Effector memory CD4-positive, alpha-beta T cell (primary cell): ENCODE measurements at places on chromosomes 6 and 20.

DNA sequence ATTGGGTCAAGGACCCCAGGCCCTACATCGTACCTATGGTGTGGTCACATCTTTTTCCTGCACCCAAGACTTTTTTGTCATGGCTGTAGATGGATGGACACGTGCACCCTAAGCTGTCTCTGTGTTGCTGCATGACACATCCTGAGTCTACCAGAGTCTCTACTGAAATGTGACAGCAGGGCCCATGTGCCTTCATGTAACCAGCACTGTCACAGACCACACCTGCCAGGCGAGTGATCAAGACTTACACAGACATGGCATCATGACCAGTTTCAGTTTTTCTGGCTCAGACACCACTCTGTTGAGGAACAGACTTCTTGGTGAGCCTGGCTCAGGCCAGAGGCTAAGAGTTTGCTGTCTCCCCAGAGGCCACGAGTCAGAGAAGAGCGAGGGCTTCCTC is 7.6 kb downstream of the PRND start:
- DNase-seq = no peak
- H3K36me3 ChIP-seq = no peaks in the 10 kb centered on the region
- H3K4me1 ChIP-seq = peaks cover 3% of the 10 kb centered on the region
- H3K27me3 ChIP-seq = no peaks in the 10 kb centered on the region
- no peak overlapping the region for H3K27ac ChIP-seq

GRCh38 chr6:35552285-35552917 is 39.7 kb upstream of the TULP1 start:
- H3K27ac ChIP-seq = no peak overlapping the region
- DNase-seq = peak; percentile 50
- no peaks in the 10 kb centered on the region for H3K4me1 ChIP-seq

GRCh38 chr20:50292591-50293283 is 102.1 kb downstream of the CEBPB start:
- no peak for DNase-seq
- no peaks in the 10 kb centered on the region for H3K4me1 ChIP-seq
- H3K36me3 ChIP-seq = no peaks in the 10 kb centered on the region
- no peaks in the 10 kb centered on the region for H3K27me3 ChIP-seq
- no peak overlapping the region for H3K4me3 ChIP-seq

GRCh38 chr6:105921781-105922180 is 164.4 kb upstream of the PRDM1 start:
- H3K27me3 ChIP-seq = no peaks in the 10 kb centered on the region
- no peaks in the 10 kb centered on the region for H3K4me1 ChIP-seq
- DNase-seq = no peak
- H3K36me3 ChIP-seq = no peaks in the 10 kb centered on the region
- no peak overlapping the region for H3K27ac ChIP-seq

DNA sequence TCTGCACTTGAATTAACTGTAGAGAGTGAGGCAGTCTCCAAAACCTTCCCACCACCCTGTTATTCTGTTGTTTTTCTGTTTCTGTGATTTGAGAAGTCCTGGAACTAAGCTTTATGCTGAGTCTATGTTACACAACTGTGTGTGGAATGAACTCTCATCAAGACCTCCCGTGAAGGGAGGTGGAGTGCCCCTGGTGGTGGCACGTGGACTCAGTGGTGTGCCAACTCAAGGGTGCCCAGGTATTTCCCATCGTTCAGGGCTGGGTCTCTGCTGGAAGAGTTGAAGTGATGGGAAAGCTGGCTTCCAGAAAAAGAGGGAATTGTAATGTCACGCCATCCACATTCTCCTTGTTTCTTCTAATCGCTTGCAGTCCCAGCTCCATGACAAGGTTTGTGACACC is 374.2 kb downstream of the SMOC2 start:
- no peak for DNase-seq
- H3K27ac ChIP-seq = no peak overlapping the region
- no peaks in the 10 kb centered on the region for H3K36me3 ChIP-seq
- H3K27me3 ChIP-seq = no peaks in the 10 kb centered on the region
- no peaks in the 10 kb centered on the region for H3K4me1 ChIP-seq
- H3K4me3 ChIP-seq = no peak overlapping the region

GRCh38 chr6:109456111-109456583 is 575 bp upstream of the MICAL1 start:
- no peaks in the 10 kb centered on the region for H3K27me3 ChIP-seq
- no peak for DNase-seq
- peak overlapping the region; percentile 84 for H3K4me3 ChIP-seq
- peaks cover 13% of the 10 kb centered on the region for H3K36me3 ChIP-seq
- H3K4me1 ChIP-seq = peaks cover 30% of the 10 kb centered on the region

DNA sequence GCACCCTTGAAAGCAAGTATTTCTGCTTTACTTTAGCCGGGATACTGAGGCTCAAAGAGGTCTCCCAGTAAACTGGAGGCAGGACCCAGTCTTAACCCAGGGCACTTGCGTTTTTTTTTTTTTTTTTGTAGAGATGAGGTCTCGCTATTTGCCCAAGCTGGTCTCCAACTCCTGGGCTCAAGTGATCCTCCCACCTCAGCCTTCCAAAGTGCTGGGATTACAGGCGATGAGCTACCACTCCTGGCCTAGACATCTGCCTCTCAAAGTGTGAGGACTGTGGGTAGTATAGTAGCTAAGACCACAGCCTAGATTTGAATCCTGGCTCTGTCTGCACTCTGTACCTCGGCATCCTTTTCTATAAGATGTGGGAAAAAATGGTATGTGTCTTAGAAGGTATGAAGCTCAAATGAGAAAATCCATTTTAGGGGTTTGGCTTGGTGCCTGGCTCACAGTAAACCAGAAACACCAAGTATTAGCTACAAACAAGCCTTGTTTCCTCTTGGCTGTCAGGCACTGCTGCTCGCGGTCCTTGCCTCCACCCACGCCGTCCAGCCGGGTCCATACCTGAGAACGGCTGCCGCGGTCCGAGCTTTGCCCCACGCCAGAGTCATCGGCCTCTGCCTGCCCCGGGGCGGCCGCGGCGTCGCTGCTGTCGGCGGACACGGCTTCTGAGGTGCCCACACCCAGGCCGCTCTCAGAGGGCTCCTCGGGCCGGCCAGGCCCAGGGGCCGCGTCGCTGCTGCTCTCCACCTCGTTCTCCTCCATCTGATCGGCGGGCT is 1.2 kb downstream of the ZNF335 start:
- peak overlapping the region; percentile 99 for H3K27ac ChIP-seq
- H3K27me3 ChIP-seq = no peaks in the 10 kb centered on the region
- peaks cover 33% of the 10 kb centered on the region for H3K36me3 ChIP-seq
- no peak for DNase-seq
- H3K4me1 ChIP-seq = peaks cover 18% of the 10 kb centered on the region

- no peaks in the 10 kb centered on the region for H3K36me3 ChIP-seq
- H3K4me1 ChIP-seq = peaks cover 18% of the 10 kb centered on the region
- no peaks in the 10 kb centered on the region for H3K27me3 ChIP-seq
- no peak for DNase-seq
- peak overlapping the region; percentile 87 for H3K4me3 ChIP-seq
- peak overlapping the region; percentile 82 for H3K27ac ChIP-seq
Observed at GRCh38 chr20:35091816-35092523, 637 bp downstream of the TRPC4AP start.

GRCh38 chr6:26071135-26071534 is 16.1 kb upstream of the HFE start:
- no peak for DNase-seq
- H3K36me3 ChIP-seq = no peaks in the 10 kb centered on the region
- no peaks in the 10 kb centered on the region for H3K27me3 ChIP-seq
- H3K4me1 ChIP-seq = no peaks in the 10 kb centered on the region
- no peak overlapping the region for H3K27ac ChIP-seq

- DNase-seq = no peak
- no peaks in the 10 kb centered on the region for H3K36me3 ChIP-seq
- no peaks in the 10 kb centered on the region for H3K4me1 ChIP-seq
- H3K27me3 ChIP-seq = no peaks in the 10 kb centered on the region
- no peak overlapping the region for H3K4me3 ChIP-seq
- no peak overlapping the region for H3K27ac ChIP-seq
Observed at GRCh38 chr6:158226655-158227512, 58.7 kb downstream of the GTF2H5 start.

GRCh38 chr20:41181567-41181966 is 44.2 kb downstream of the PLCG1 start:
- H3K4me3 ChIP-seq = no peak overlapping the region
- no peak for DNase-seq
- H3K27me3 ChIP-seq = no peaks in the 10 kb centered on the region
- H3K36me3 ChIP-seq = no peaks in the 10 kb centered on the region

DNA sequence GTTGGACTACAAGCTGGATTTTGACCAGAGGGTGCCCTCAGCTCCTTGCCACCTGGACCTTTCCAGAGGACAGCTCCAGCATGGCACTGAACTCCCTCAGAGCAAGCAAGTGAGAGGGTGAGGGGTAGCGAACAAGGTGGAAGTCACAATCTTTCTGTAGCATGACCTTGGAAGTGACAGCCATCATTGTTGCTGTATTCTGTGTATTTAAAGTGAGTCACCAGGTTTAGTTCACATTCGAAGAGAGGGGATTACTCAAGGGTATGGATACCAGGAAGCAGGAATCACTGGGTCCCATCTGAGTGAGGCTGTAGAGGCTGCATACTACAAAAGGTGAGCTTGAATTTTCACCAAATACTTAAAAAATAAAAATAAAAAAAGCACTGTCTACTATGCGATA is 280.0 kb upstream of the SPTLC3 start:
- H3K27me3 ChIP-seq = no peaks in the 10 kb centered on the region
- H3K27ac ChIP-seq = no peak overlapping the region
- no peaks in the 10 kb centered on the region for H3K36me3 ChIP-seq
- no peak for DNase-seq
- H3K4me1 ChIP-seq = no peaks in the 10 kb centered on the region
- H3K4me3 ChIP-seq = no peak overlapping the region

DNA sequence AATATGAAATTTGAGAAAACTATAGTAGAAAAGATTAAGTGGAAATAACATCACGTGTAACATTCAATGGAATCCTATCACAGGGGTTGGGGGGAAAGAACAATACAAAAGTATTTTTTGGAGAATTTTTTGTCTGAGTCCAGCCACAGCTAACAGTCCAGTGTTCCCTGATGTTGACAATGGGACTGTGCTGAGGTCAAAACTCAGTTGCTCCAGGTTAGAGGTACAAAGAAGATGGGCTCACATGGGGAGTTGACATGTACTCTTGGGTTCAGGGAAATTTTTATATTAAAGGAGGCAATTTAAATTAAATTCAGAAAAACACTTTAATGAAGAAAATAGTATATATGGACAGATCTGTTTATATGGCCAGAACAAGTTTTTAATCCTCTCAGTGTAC is 995 bp downstream of the MYCT1 start:
- no peaks in the 10 kb centered on the region for H3K36me3 ChIP-seq
- H3K27me3 ChIP-seq = no peaks in the 10 kb centered on the region
- H3K4me3 ChIP-seq = no peak overlapping the region

GRCh38 chr6:149342525-149342924 is 25.0 kb downstream of the TAB2 start:
- H3K36me3 ChIP-seq = peaks cover 3% of the 10 kb centered on the region
- no peak for DNase-seq
- peaks cover 27% of the 10 kb centered on the region for H3K4me1 ChIP-seq
- H3K4me3 ChIP-seq = no peak overlapping the region
- no peak overlapping the region for H3K27ac ChIP-seq
- H3K27me3 ChIP-seq = no peaks in the 10 kb centered on the region

DNA sequence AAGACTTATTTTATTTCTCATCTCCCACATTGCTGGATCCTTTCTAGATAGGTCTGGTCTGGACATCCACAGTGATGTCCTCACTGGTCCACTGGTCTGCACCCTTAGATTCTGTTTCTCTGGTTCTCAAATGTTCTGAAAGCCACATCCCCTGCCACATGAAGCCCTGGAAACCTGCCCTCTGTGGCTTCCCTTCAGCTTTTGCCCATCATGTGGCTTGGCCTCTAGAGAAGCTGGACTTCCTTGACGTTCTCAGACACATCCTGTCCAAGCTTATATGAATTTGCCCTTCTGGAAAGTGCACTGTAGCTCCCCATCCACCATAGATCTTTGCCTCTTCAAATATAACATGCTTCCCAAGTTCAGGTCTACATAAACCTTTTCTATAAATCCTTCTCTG is 18.5 kb downstream of the CST4 start:
- no peaks in the 10 kb centered on the region for H3K4me1 ChIP-seq
- no peak overlapping the region for H3K4me3 ChIP-seq
- H3K27ac ChIP-seq = no peak overlapping the region
- no peak for DNase-seq

DNA sequence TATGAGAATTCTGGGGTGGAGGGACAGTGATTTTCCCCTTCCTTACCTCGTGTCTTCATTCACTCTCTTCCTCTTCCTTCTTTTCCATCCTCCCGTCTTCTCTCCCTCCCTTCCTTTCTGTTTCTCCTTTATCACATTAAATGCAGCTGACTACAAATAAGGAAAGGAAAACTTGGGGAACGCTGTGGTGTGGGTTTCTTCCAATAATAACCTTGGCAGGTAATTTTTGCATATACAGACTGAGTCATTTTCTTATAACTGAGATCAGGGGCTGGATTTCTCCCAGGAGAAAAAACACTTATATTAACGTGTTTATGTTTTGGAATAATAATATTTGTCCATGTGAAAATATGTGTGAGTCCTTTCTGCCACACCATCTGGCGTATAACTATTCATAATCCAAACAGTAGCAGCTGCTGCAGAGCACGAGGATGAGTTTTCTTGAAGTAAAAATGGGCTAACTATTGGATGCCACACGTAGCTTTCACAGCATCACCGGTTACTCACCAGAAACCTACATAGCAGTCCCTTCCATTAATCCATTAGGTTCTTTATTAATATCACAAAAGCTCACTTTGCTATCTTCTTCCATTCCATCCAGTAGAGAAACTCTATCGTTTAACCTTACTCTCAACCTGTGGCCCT is 139.2 kb upstream of the SASH1 start:
- H3K4me3 ChIP-seq = no peak overlapping the region
- no peaks in the 10 kb centered on the region for H3K27me3 ChIP-seq
- no peaks in the 10 kb centered on the region for H3K4me1 ChIP-seq
- no peaks in the 10 kb centered on the region for H3K36me3 ChIP-seq
- no peak overlapping the region for H3K27ac ChIP-seq

DNA sequence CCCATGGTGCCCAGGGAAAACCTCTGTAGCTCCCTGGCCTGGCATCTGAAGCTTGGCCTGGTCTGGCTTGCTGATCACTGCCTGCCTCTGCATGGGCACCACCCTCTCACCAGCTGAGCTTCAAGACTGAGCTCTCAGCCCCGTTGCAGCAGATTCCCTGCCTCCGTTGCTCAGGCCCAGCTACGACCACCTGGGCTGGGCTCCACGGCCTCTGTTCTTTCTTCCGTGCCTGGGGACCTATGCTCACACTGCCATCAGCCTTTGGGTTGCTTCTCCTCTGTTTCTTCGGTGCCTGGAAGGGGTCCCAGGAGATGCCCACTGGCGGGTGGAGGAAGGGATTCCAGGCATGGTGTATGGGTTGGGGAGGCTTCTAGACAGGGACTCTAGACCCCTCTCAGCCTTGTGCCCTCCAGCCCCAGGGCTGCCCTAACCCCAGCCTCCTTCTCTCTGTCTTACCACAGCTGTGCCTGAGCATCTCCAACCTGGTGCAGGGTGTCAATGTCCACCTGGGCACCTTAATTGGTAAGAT is 9.1 kb downstream of the BPIFB2 start:
- no peak overlapping the region for H3K4me3 ChIP-seq
- no peak for DNase-seq
- no peak overlapping the region for H3K27ac ChIP-seq
- H3K4me1 ChIP-seq = peaks cover 3% of the 10 kb centered on the region

GRCh38 chr6:153044295-153044694 is 41.8 kb upstream of the MTRF1L start:
- H3K4me1 ChIP-seq = no peaks in the 10 kb centered on the region
- H3K27ac ChIP-seq = no peak overlapping the region
- DNase-seq = no peak
- H3K4me3 ChIP-seq = no peak overlapping the region
